Naive thymus-derived CD8-positive, alpha-beta T cell (primary cell): ENCODE measurements at places on chromosomes 16 and 17.
A peak's percentile ranks its signal among the peaks of the same experiment; 100 is the strongest.

- no peak for DNase-seq
Observed at GRCh38 chr17:10033449-10033848, 128.4 kb upstream of the RCVRN start.

DNA sequence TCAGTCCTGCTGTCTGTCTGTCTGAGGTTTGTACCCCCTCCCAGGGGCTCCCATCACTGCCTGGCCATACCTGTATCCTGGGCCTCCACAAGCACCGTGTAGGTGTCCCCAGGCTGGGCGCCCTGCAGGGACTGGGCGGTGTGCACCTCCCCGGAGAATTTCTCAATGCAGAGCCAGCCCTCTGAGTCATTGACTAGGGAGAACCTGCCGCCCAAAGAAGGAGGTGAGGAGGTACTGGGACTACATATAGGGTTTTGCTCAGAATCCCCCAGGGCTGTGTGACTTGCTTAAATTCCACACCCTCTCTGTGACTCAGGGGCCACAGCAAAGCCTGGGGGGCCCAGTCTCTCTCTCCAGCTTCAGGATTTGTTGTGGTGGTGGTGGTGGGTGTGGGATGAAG lies 7.6 kb downstream of the CDH16 start:
- no peak for DNase-seq

DNA sequence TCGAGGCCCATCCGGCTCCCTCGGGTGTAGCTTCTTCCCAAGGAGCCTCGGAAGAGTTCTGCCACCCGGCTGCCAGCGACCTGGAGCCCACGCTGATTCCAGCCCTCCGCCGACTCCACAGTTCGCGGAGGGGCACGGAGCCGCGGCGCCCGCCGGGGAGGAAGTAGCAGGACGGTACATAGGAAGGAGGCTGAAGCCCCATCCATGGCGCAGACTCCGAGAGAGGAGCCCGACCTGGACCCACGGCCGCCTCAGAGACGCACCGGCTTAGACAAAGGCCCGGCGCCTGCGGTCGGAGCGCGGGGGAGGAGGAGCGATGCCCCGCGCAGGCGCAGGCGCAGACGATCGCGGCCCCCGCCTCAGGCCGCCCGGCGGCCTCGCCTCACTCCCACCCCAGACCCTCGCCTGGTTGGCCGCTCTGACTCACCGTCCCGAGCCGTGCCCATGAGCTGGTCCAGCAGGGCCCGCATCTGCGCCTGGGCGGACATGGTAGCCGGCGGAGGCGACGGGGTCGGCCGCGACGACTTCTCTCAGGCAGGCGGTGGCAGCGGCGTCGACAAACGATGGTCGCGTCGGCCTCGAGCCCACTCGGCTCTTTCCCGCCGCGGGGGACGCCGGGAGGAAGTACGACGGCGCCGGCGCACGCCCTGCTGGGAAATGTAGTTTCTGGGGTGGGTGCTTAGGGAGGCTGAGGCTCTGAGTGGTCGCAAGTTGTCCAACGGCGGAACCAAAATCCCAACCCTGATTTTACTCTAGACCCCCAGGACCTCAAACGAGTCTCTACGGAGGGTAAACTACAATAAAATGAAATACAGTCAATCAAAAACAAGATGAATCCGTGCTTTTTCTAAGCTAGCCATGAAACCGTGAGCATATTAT lies at the start of gene LUC7L:
TSS of gene LUC7L (minus strand) at position 598 of the 879 bp plus-strand sequence. CDS start at position 488, 110 bp downstream.
- peak; percentile 84 for DNase-seq

DNA sequence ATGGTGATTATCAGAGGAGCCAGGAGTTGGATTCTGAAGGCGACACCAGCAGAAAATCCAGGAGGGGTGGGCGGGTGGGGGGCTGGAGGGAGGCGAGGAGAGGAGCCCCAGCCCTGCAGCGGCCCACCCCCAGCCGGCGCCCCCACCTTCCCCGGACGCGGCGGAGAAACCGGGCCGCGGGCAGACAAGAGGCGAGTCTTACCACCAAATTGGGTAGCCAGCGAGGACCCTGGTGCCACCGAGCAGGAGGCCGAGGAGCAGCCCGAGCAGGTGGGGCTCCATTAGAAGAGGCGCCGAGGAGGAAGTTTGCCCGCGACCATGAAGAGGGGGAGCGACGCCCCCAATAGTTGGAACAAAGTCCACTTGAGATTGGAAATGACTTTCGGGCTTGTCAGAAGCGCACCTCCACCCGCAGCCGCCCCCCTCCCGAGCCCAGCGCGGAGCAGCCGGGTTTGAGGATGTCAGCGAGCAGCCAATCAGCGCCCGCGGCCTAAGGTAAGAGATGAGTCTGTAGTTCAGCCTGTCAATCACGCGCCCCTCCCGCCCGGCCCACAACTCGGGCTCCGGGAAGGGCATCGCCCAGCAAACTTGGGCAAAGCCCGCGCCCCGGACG lies at the start of gene WNT3:
TSS of gene WNT3 (minus strand) at position 377 of the 613 bp plus-strand sequence. CDS start at position 282, 95 bp downstream.
- peak; percentile 49 for DNase-seq

DNA sequence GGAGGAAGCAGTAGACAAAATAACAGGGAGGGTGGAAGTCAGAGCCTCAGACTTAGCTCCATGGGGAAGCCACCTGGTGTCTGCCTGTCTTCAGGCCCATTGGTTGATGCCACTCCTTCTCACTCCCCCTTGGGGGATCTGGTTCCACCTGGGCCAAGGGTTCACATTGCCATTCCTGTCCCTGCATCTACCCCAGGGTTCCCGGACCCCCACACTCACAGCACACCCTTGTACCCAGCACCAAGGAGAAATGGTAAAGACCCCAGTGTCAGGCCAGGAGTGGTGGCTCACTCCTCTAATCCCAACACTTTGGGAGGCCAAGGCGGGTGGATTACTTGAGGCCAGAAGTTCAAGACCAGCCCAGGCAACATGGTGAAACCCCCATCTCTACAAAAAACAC lies 1.0 kb upstream of the CA7 start:
- DNase-seq, result no peak

GRCh38 chr17:16283705-16284104 lies 66.7 kb downstream of the PIGL start:
- DNase-seq, result no peak

DNA sequence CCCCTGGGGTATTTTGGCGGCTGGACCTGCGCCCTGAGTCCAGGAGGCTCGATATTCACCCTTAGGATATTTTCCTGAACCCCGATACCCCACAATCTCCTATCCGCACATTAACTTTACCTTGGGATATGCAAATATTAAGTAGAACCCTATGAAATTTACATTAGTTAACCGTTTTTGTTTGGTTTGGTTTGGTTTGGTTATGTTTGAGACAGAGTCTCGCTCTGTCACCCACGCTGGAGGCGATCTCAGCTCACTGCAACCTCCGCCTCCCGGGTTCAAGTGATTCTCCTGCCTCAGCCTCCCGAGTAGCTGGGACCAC lies 9.3 kb upstream of the NAGS start:
- DNase-seq, result no peak

- DNase-seq, result no peak
Observed at GRCh38 chr17:39950871-39951348, 11.9 kb upstream of the GSDMA start.
